Stimulated activated CD8-positive, alpha-beta memory T cell treated with anti-CD3 and anti-CD28 coated beads, Interleukin-2, amount 100 ng/mL, for 48 hours (primary cell): ENCODE measurements at places on chromosomes 4 and X.

GRCh38 chrX:7283741-7284140 lies 135.8 kb upstream of the PUDP start:
- DNase-seq = no peak

- DNase-seq = no peak
Measured at GRCh38 chr4:5398056-5398455, 310.3 kb downstream of the EVC2 start.

- no peak for DNase-seq
Measured at GRCh38 chr4:42628740-42629139, 28.2 kb downstream of the ATP8A1 start.

- DNase-seq = no peak
Measured at GRCh38 chrX:150094375-150094774, 156.1 kb upstream of the EOLA2 start.

DNA sequence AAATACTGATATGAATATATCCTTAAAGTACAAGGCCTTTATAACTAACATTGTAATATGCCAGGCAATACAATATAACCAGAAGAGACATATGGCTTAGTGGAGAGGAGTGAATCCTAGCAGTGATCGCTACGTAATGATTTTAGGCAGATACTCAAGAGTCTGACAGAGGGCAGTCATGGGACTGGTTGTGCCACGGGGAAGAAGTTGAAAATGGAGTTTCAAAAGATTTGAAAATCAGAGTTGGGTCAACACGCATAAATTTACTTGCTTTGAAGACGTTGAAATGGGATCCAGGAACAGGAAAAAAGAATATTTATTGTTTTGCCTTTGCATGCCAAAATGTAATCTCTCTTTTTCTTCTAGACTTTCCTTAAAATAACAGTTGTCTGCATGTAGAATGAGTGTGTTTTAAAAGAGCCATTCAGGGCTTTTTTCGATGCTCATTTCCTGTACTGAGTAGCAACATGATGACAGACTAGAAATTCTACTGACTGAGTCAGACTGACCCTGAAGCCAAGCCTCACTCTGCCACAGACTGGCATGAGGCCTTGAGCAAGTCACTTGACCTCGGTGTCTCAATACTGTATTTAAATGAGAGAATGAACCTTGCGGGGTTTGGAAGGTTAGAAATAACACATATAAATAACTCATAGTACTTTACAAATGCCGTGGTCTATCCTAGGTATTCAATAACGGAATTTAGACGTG lies 8.1 kb upstream of the SMS start:
- DNase-seq = no peak

DNA sequence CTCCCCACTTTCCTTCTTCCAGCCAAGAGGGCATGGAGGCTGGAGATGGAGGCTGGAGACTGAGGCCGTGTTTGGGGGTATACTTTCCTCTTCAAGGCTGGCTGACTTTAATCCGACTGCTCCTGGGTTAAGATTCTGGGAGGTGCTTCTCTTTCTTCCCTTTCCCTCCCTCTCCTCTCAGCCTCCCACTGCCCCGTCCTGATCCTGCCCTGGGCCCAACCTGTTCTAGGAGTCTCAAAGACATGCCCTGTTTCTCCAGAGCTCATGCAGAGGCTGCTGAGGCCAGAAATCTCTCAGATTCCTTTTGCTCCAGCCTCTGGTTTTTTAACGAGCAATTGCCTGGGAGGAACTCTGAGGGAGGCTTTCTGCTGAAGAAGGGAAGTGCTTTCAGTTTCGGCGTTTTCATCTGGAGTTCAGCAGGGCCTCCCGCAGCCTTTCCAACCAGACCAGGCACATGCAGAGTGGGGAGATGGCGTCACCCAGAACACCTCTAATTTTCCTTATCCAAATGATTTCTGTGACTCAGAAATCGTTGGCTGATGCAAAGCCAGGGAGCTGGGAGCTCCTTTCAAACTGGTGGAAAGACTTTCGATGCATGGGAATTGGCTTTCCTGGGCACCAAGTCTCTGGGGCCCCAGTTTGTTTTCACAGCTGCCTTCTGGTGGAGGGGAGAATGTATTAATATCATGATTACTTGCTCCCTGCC lies 34.5 kb upstream of the FAM9C start:
- DNase-seq = no peak

- no peak for DNase-seq
Measured at GRCh38 chrX:129525162-129525561, 1.9 kb upstream of the SMARCA1 start.

DNA sequence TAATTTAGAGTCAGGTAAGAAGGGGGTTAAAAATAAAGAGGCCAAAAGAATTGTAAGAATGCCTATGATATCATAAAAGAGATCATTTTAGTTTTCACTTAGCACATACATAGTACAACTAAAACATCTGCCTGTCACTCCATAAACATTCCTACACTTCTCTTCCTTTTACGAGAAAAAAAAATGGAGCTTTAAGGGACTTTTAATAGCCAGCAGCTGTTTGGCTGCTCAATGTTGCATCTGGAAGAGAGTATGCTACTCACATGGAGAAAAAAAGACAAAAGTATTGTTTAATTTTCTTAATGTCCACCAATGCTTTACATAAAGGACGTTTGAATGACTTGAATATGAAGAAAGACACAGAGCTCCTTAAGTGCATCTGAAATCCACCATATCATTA lies 48.7 kb upstream of the TNIP3 start:
- DNase-seq = no peak
